ENCODE measurements at places on chromosomes 11 and 22.

DNA sequence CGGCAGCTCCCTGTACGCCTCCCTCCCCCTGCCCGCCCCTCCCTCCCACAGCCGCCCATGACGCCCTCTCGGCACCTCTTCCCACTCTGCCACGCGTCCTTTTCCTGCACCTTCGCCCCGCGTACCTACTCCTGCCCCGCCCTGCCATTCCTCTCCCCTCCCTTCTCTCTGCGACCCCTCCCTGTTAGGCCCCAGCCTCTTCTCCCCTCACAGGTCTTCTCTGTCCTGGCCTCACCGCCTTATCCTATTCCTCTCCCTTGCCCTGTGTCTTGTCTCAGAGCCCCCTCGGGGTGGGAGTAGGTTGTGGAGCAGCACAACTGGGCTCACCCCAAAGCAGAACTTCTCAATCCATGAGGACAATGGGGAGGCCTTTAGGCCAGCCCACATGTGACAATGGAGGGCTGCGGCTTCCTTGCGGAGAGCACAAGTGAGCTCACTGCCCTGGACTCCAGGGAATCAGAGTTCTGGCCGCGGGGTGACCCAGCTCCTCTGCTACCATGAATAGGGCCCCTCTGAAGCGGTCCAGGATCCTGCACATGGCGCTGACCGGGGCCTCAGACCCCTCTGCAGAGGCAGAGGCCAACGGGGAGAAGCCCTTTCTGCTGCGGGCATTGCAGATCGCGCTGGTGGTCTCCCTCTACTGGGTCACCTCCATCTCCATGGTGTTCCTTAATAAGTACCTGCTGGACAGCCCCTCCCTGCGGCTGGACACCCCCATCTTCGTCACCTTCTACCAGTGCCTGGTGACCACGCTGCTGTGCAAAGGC is 539 bp downstream of the SLC35C1 start:
- DNase-seq: no peak

DNA sequence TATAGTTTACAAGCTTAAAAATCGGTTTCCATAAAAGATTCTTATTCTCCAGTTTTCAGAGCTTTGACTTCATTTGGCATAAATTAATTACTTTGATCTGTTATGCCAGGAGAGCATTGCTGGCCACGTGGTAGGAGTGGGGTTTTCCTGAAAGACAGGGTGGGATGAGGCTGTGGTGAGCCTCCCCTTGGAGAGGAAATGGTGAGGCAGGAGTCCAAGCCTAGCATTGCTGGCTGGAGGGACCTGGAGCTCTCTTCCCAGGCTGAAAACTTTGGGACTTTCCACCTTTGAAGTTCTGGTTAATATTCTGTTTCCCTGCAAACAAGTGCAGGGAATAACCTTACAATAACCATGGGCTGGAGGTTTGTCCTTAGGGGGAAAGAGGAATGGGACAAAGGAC is 21.1 kb upstream of the CSF2RB start:
- no peak for DNase-seq

- DNase-seq: no peak
Measured at GRCh38 chr11:110525883-110526282, 96.1 kb downstream of the FDX1 start.

DNA sequence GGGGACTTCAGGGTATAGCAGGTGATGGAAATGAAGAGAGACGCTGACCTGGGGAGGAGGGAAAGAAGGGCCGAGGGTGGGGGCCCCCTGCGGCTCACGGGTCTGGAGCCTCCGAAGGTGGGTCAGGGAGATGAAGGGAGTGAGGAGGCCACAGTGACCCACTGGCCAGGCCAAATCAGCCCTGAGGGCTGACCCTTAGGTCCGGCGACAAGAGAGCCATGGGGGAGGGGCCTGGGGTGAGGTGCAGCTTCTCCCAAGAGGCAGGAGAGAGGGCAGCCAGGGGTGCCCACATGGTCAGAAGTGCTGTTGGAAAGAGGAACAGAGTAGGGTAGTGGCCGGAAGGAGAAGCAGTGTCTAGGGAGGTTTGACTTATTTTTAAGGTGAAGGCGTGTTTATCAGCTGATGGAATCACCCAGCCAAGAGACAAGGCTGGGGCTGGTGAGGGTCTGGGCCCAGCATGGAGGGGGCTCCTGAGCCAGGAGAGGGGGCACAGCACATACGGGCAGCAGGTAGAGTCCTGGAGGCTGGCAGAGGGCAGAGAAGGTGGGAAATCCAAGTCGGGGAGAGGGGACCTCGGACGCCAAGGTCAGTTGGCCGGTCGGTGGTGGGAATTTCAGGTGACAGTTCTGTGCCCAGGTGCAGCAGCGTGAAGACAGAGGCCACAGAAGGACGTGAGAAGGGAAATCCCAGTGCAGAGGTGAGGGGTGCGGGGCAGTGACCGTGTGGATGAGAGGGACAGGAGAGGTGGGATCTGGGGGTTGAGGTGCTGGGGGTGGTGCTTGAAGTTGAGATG is 49.0 kb downstream of the LINC01488 start:
- DNase-seq: no peak

GRCh38 chr11:129248618-129249017 is 56.5 kb upstream of the ARHGAP32 start:
- no peak for DNase-seq

GRCh38 chr11:34135439-34135838 is 30.0 kb downstream of the NAT10 start:
- no peak for DNase-seq

GRCh38 chr22:41478891-41479521 is 10.1 kb downstream of the ACO2 start:
- no peak for DNase-seq

GRCh38 chr22:39661842-39662685 is 91.5 kb downstream of the CACNA1I start:
- no peak for DNase-seq

DNA sequence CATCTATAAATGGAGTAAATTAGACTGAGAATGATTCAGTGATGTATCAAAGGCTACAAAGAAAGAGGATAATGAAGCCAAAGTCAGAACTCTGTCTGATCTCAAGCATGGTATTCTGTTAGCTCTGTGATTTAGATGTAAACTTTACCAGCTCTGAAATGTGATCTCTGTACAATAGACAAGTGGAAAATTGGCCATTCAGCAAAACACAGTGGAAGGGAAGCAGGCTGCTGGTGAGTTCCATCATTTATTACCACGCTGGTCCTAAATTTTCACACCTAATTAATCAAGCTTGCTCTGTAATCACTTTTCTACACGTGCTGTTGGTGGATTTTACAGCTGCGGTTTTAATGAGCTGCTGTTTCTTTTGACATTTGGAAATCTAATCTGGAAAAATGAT is 145.1 kb upstream of the OPCML start:
- no peak for DNase-seq

GRCh38 chr11:116171271-116172140 is 601.3 kb downstream of the BUD13 start:
- DNase-seq: no peak

GRCh38 chr11:86489442-86489841 is 114.8 kb downstream of the CCDC81 start:
- no peak for DNase-seq

GRCh38 chr11:130426837-130427341 is 1.5 kb downstream of the ADAMTS8 start:
- DNase-seq: no peak

- no peak for DNase-seq
Measured at GRCh38 chr22:17797721-17798559, 23.7 kb upstream of the BID start.

GRCh38 chr22:39654131-39654926 is 83.8 kb downstream of the CACNA1I start:
- DNase-seq: no peak

GRCh38 chr11:64831411-64831891 is 13.0 kb downstream of the CDC42BPG start:
- no peak for DNase-seq

GRCh38 chr11:60512651-60513225 is 2.5 kb upstream of the MS4A13 start:
- no peak for DNase-seq

- no peak for DNase-seq
Measured at GRCh38 chr11:47442514-47442913, 6.4 kb downstream of the RAPSN start.

- no peak for DNase-seq
Measured at GRCh38 chr11:69641681-69642548, 959 bp downstream of the CCND1 start.

GRCh38 chr11:93585758-93586157 is 42.6 kb upstream of the SMCO4 start:
- DNase-seq: no peak

DNA sequence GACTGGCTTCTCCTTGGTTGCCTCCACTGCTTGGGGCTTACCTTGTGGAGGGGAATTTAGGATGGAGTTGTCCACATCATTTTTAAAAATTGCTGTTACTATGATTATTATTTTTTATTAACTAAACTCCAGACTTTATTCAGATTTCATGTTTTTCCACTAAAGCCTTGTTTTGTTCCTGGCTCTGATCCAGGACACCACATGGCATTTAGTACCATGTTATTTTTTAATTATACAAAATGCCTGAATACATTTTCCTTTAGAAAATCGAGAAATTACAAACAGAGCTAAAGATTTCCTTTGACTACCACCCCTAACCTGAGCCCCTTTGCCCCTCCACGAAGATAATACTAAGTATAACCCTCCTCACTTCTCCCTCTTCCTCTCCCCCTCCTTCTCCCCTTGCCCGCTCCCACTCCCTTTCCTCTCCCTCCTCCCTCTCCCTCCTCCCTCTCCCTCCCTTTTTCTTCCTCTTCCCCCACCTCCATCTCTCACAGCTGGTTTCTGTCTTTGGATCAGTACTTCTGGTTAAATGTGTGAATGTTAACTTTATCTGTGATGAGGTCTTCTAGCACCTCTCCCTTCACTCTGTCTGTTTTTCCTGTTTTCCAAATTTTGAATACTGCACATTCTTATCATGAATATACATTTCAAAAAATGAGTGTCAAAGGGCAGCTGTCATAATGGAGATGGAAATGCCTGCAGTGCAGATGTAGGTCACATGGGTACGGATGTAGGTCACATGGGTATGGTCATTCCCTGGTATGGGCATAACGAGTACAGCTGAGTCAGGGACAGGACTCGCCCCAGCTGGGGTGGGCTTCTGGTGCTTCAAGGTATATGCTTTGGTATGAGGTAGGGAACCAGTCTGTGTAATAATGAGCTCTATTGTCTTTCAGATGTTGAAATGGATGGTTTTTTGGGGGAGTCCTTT is 54.4 kb upstream of the OR4B1 start:
- no peak for DNase-seq
